ENCODE measurements at places on chromosomes 11 and 22.
A peak's percentile ranks its signal among the peaks of the same experiment; 100 is the strongest.

- no peak for DNase-seq
Observed at GRCh38 chr11:130675371-130675821, 227.0 kb downstream of the ADAMTS15 start.

GRCh38 chr11:28339488-28339887 lies 231.3 kb downstream of the METTL15 start:
- DNase-seq, result no peak

DNA sequence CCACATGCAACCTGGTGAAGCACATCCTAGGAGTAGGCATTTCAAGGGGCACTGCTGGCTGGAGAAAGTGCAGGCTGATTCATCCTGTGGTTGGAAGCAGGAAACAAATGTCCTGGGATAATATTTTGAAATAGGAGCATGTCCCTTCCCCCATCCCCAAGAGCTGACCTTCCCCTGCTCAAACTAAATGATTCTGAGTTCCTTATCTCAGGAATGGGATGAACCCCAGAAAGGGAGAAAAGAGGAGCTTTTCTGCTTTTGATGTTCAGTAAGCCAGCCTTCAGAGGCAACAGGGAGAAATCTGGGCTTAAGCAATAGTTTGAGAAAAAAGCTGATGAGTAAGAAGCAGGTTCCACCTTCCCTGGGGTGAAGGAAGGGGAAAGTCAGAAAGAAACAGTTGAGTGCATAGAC lies 19.5 kb upstream of the SPON1 start:
- no peak for DNase-seq

- DNase-seq, result no peak
Observed at GRCh38 chr22:22201185-22201929, 43.2 kb upstream of the VPREB1 start.

DNA sequence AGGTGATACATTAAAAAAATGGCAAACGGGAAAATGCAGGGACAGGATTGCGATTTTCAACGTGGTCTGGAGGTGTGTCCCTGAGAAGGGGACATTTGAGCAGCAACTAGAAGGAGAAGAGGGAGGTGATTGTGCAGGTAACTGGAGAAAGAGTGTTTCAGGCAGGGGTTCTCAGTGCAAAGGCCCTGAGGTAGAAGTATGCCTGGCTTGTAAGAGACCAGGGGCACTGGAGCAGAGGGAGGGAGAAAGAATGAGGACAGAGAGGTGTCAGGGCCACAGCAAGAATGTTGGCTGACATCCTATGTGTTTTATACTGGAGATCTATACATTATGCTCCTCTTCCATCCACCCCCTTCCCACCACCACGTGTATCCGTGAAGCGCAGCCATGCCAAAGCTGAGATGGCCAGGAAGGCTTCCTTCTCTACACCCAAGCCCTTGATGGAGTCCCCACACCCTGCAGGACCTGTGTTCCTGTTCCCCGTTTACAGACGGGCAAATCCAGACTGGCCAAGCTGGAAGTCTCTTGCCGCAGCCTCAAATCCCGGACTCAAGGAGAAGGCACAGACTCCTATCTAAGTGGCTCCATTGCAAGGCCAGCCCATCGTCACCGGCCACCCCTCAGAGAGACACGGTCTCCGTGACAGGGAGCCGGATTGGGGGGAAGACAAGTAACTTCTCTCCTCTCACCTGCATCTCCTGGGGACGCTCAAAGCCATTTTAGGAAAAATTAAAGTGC lies 416.1 kb downstream of the MN1 start:
- DNase-seq, result no peak

DNA sequence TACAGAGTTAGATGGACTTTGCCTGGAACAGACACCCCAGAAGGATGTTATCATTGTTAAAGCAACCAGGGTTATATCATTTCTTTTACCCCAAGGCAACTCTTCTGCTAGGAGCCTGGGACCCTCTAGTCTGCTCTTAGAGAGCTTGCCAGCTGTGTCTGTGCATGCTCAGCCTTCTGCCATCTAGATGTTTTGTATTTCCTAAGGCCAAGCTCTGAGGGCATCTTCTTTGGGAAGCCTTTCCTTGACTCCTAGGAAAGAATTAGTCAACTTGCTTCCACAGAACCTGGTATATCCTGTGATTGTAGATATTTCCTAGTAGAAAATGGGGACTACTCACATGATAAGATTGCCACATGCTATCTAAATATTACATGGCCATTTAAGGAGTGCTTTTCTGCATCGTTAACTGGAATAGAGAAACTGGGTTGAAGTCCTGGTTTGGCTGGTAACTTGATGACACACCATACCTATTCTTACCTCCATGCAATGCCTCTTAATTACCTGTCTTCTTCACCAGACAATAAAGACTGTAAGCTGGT lies 87.6 kb downstream of the STIM1 start:
- no peak for DNase-seq

- no peak for DNase-seq
Observed at GRCh38 chr11:12245091-12245490, 132.3 kb upstream of the PARVA start.

DNA sequence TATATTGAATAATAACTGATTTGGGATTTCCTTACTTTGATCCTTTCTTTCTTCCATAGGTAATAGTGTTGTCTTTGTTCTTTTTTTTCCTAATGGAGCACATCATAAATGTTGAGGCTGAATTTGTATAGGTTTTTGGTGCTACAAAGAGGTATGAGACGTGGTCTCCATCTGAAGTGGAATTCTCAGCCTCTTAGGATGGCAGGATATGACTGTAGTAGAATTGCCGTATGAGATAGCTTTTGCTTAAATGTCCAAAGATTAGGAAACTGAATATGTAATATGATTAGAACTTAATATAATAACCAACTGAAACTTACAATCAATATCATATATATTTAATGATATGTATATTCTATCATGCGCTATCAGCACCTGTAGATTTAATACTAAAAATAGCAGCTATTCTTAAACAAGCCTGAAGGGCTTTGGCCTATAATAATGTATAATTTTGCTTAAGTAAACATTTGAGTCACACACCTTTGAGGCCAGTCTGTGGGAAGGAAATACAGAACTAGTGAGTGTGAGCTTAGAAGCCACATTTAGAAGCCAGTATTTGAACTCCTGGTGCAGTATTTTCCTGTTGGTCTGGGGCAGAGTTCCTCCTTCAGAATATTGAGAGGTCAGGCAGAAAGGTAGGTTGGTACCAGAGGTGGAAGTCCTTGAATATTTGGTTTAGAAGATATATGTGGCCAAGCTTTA lies 62.6 kb downstream of the SWAP70 start:
- DNase-seq, result no peak

DNA sequence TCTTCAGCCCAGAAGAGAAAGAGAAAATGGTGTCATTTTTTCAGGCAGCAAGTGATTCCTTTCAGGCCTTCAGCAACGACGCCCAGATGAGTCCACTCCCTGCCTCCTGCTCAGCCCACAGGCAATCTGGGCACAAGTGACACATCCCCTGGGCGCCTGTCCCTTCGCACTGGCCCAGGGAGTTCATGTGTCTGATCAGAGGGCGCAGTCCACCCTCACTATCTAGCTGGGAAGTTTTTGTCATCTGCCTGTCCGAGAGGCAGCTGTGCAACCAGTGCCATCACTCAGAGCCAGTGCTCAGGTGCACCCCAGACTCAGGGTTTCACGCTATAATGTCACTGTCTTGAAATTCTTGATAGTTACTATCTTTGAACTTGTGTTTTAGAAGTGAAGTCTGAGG lies 1.4 kb upstream of the KCNQ1OT1 start:
- DNase-seq, result no peak

GRCh38 chr11:122795307-122795706 lies 43.0 kb upstream of the CRTAM start:
- DNase-seq, result no peak

DNA sequence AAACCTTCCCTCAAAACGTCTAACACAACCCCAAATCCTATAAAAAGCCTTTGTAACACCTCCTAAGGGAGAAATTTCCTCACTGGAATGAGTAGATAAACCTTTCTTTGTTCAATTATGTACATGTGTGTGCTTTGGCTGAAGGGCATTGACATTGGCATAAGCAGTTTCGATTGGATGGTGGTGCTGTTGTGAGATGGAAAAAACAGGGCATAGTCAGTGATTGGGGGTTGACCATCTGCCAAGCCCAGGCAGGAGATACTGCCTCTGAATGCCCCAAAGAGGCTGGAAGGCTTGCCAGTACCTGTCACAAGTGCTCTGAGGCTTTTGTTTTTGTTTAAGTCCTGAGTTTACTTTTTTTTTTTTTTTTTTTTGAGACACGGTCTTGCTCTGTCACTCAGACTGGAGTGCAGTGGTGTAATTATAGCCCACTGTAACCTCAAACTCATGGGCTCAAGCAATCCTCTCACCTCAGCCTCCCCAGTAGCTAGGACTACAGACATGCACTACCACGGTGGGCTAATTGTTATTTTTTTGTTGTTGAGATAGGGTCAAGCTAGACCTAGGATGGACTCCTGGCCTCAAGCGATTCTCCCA lies 1.2 kb upstream of the CCDC117 start:
- no peak for DNase-seq

DNA sequence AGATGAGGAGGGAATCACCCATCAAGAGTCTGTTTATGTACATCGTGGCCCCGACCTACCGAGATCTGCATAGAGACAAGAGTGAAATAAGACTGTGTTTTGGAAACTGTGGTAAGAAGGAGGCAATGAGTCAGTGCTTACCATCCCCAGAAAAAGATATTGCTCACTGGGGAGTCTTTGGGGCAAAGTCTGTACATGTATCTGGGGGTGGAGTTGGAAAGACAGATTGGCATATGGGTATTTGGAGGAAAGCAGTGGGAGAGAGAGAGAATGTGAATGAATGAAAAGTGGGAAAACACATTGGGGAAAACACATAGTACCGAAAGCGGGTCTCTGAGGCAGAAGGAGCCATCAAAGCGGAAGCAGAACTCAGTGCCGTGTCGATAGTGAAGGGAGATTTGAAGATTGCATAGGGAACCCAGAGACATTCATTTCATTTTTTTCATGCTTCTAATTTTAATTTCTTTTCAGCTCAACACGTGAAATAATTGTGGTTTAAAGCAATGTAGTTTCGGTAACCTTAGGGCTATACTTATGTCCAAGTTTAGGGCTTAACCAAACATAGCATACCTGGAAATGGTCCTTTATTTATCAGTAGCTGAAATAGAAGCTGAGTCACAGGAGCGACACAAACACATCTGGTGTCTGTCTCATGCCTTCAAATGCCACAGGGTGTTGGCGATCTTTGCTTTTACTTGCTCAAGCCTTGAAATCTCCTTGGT lies 98.6 kb upstream of the CD44 start:
- DNase-seq, result peak; percentile 48

GRCh38 chr11:63862923-63863322 lies 24.0 kb downstream of the MARK2 start:
- no peak for DNase-seq

DNA sequence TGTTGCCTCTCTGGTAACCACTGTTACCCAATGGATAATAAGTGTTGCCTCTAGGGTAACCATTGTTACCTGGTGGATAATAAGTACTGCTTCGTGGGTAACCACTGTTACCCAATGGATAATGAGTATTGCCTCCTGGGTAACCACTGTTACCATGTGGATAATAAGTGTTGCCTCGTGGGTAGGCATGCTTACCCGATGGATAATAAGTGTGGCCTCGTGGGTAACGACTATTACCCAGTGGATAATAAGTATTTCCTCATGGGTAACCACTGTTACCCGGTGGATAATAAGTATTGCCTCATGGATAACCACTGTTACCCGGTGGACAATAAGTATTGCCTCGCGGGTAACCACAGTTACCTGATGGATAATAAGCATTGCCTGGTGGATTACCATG lies 13.8 kb upstream of the NXPE4 start:
- no peak for DNase-seq

GRCh38 chr22:40653361-40653760 lies 16.8 kb upstream of the MRTFA start:
- no peak for DNase-seq

DNA sequence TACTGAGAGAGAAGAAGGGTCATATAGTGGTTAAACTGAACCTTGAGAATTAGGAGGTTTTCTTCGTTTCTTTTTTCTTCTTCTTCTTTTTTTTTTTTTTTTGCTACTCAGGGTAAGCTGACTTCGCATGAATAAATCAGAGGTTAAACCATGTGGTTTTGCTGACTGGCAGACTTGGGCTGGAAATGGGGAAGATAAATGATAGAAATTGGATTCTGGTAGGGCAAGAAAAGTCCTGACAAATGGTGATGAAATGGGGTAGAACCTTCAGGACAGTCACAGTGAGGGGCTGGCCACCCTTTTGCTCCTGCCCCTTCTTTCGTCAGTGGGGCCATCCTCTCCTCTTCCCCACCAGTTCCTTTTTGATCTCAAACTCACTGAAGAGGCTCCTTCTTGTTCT lies 1.6 kb upstream of the SWAP70 start:
- no peak for DNase-seq

DNA sequence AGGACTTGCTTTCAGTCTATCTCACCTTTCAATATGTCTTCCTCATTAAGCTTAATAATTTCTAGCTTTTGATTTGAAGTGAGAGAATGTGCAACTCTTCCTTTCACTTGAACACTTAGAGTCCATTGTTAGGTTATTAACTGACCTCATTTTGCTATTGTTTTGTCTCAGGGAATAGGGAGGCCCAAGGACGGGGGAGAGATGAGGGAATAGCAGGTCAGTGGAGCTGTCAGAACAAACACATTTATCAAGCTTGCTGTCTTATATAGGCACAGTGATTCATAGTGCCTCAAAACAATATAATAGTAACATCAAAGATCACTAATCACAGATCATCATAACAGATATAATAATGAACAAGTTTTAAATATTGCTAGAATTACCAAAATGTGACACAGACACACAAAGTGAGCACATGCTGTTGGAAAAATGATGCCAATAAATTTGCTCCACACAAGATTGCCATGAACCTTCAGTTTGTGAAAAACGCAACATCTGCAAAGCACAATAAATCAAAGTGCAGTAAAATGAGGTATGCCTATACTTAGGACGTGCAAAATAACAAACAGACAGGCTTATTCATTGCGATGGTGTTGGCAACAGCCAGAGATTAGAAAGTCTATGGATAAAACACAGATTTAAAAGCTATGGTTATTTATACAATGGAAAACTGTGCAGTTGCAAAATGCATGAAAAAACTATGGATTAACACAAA lies 106.3 kb upstream of the TEAD1 start:
- DNase-seq, result no peak
